ENCODE measurements at places on chromosomes 11 and 22.

DNA sequence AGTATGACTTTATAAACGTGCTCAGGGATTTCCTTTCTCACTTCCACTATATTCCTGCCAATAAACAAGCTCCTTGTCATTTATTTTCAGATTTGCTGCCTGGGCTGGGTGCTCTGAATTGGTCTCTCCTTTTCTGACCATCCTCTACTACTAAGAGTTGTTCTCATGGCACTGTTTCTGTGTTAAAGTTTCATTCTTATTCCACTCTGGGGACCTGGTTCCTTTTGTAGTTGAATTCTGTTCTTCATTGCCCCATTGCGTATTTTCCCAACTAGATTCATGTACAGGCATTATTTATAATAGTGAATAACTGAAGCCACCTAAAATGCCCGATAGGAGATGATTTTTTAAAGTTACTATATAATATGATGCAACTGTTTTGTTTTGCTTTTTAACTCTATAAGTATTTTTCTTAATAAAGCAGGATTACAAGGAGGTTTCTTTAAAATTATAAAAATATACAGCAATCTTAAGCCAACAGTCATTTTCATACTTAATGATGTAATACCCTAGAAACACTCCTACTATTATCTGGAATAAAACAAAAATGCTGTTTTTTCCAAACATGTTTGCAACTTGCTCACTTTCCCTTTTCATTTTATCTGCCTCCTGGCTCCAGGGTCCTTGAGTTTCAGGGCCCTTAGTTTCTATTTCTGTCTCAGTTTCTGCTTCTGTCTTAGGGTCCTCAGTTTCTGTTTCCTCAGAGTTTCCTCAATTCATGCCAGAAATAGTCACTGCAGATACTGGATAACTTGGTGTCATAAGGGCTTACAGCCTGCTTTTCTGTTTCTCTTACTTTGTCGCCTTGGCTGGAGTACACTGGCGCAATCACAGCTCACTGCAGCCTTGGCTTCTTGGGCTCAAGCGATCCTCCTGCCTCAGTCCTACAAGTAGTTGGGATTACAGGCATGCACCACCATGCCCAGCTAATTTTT, 9.8 kb upstream of the FUT4 start:
- DNase-seq: no peak

DNA sequence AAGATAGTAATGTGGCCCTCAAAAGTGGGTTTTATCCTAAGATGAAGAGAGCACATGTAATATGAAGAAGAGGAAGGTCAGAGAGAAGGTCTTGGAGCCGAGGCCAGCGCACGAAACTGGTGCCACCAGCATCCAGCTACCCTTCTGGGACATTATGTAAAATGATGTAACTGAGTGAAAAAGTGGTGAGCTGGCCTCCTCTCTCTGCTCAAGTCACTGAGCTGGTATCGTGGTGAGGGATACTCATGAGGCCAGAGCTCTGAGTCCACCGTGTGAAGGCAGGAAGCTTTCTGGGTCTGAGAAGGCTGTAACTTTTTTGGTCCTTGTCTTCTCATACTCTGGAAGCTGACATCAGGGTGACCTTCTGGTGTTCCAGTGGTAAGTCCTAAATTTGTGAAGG, 25.1 kb downstream of the RNF185 start:
- DNase-seq: no peak

- DNase-seq: peak; percentile 74
Observed at GRCh38 chr11:44556735-44557409, 8.6 kb upstream of the CD82 start.

DNA sequence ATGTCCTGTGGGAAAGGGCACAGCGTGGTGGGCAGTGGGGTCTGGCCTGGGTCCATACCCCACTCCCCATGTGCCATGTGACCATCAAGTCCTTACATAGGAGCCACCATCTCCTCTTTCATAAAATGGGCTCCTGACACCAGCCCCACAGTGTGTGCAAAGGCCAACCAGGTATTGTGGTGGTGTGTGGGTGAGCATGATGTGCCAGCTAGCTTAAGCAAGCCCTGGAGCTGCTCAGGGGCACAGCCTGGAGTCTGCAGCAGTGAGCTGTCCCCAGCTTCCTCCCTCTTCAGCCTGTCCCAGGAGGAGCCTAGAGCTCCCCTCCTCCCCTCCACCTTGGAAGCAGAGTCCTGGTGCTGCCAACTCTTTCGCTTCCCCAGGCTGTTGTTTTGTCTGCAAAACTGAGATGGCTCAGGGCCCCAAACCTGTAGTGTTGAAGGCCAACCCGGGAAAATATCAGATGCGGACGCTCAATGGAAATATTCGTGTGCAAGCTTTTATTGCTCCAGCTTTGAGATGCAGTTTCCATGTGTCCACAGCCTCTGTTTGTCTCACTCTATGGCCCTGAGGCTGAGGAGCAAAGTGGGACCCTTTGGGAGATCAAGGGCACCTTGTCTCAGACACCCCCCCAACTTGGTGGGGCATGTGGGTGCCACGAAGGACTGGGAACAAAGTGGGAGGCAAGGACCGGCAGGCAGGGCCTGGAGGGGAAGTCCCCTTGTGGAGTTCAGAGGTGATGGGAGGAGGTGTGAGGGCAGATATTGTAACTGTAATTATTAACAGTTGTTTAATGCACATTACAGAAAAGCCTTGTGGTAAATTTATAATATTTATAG, 92.6 kb downstream of the CTTN start:
- no peak for DNase-seq

DNA sequence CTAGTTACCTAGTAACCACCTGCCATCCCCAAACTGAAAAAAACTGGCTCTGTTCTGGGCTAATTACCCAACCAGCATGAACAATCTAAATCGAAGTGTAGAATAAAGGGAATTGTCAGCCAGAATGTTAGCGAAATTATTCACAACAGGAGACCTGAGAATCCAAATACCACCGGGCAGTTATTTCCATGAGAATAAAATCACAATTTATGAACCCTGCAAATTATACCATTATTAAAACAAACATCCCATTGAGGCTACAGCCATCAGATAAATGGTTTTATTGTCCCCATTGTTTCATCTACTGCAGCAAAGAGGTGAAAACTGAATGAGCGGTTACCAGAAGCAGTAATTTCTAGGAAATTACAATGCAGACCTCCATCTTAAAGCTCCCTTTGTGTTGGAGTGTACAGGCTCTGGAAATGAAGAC, 21.7 kb downstream of the FAM168A start:
- no peak for DNase-seq

All from CD4-positive, alpha-beta T cell treated with Interleukin-4 for 1 hour (primary cell).